ENCODE measurements at places on chromosomes 7 and 10.

- DNase-seq = no peak
Measured at GRCh38 chr10:69800109-69800508, 1.6 kb upstream of the COL13A1 start.

DNA sequence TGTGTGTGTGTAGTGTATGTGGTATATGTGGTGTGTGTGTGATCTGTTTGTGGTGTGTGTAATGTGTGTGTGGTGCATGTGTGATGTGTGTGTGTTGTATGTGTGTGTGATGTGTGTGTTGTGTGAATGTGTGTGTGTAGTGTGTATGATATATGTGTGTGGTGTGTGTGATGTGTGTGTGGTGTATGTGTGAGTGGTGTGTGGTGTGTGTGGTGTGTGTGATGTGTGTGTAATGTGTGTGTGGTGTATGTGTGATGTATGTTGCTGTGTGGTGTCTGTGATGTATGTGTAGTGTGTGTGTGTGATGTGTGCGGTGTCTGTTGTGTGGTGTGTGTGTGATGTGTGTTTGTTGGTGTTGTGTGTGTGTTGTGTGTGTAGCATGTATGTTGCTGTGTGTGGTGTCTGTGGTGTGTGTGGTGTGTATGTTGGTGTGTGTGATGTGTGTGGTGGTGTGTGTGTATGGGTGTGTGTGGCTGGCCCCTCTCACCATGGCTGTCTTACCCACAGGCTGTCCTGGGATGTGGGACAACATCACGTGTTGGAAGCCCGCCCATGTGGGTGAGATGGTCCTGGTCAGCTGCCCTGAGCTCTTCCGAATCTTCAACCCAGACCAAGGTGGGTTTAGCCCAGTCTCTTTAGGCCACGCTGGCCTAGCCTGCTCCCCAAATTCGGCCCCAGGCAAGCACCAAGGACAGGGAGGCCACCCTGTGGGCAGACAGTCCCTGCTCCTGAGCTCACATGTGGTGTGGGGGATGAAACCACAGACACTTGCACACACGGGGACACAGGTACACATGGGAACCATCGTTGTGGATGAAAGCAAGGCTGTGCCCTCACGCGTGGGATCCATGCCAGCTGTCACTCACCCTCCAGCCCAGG lies 25.6 kb downstream of the ADCYAP1R1 start:
- no peak for DNase-seq

- no peak for DNase-seq
Measured at GRCh38 chr10:61688551-61689308, 26.0 kb downstream of the CABCOCO1 start.

GRCh38 chr7:56605146-56605545 lies 488.9 kb upstream of the NUPR2 start:
- no peak for DNase-seq

DNA sequence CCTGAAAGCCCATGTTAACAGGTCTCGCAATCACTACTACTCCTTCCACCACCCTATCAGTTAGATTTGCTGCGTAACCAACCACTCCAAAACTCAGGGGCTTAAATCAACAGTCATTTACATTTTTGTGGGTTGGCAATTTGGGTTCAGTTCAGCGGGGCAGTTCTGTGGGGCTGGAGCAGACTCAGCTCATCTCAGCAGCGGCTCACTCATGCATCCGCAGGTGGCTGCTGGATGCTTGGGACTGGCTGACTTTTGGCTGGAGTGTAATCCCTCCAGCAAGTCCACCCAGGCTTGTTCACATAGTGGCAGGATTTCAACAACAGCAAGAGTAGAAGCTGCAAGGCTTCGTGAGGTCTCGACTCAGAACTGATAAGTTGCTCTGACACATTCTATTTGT lies 79.2 kb downstream of the NEUROD6 start:
- DNase-seq = no peak

GRCh38 chr7:47714669-47715607 lies 133.0 kb upstream of the TNS3 start:
- no peak for DNase-seq

GRCh38 chr10:3955493-3955892 lies 170.5 kb upstream of the KLF6 start:
- DNase-seq = no peak

- DNase-seq = peak; percentile 66
Measured at GRCh38 chr7:139054101-139054500, 18.3 kb upstream of the ZC3HAV1L start.

- no peak for DNase-seq
Measured at GRCh38 chr10:69360485-69361302, 56.0 kb downstream of the TACR2 start.

DNA sequence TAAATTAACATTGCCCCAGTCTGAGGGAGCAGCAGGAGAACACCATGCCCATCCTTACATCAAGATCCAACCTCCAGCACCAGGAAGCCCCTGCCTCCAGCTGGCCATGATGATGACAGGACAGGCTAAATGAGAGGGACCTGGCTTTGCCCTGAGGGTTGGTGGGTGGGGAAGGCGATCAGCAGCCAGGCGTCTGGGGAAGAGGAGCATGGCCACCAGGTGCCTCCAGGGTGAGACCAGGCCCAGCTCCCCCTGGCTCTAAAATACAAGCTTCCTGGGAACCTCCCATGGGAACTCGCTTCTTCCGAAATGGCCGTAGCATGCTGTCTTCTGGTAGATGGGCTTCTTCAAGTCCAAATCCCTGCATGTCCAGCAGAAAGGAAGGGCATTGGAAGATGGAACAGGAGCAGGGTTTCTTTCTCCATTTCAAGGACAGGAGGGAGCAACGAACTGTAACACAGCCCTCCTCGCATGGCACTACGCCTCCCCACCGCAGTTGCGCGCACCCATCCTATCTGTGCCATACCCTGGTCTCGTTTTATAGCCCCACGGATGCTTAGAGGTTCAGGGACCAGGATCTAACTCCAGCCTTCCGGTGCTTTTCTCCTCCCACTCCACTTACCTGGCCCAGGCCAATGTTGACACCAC lies 15.8 kb downstream of the MAT1A start:
- DNase-seq = no peak

GRCh38 chr10:4283846-4284610 lies 499.0 kb upstream of the KLF6 start:
- DNase-seq = no peak

DNA sequence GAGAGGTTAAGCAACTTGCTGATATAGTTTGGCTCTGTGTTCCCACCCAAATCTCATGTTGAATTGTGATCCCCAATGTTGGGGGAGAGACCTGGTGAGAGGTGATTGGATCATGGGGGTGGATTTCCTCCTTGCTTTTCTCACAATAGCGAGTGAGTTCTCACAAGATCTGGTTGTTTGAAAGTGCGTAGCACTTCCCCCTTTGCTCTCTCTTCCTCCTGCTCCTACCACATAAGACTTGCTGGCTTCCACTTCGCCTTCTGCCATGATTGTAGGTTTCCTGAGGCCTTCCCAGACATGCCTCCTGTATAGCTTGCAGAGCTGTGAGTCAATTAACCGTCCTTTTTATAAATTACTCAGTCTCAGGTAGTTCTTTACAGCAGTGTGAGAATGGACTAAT lies 13.5 kb upstream of the ZNRF2 start:
- no peak for DNase-seq

GRCh38 chr10:80585812-80586211 lies 48.1 kb downstream of the SH2D4B start:
- no peak for DNase-seq

DNA sequence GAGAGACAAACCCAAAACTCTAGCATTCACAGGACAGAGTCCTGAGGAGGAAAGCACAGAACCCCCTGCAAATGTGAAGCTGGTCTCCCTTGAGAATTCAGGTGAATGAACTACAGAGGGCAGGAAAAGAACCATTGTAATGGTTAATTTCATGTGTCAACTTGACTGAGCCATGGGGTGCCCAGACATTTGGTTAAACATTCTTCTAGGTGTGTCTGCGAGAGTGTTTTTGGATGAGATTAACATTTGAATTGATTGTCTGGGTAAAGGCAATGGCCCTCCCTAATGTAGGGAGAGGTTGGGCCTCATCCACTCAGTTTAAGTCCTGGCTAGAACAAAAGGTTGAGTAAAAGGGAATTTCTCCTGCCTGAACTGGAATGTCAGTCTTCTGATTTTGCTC lies 15.7 kb upstream of the CDK1 start:
- DNase-seq = no peak

- DNase-seq = no peak
Measured at GRCh38 chr10:88346144-88346977, 236.8 kb downstream of the RNLS start.

- no peak for DNase-seq
Measured at GRCh38 chr10:132504501-132505272, 32.9 kb upstream of the INPP5A start.

DNA sequence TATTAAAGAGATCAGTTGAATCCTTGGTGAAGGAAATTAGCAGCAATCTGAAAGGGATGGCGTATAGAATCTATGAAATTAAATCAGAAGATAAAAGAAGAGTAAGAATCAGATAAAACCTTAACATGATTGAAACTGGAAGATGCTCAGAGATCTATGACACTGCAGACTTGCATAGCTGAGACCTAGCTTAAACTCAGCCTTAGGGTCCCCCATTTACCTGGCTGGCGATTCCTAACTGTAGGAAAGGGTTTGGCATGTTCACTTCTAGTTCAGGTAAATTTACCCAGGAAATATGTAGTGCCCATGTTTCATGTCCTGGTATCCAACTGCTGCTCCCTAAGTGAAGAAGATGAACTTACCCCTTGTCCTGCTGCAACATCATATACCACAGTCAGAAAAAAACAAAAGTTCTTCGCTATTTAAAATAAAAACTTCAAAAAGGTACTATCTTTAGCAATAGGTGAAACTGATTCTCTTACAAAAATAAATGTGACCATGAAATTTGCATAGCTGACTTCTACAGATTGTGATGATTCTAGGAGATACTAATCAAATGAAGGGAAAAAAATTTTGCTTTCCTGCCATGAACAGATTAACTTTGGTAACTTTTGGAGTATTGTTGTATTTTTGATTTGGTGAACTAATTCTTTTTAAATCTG lies 47.8 kb upstream of the TMEM243 start:
- DNase-seq = no peak

- DNase-seq = no peak
Measured at GRCh38 chr7:120190566-120190965, 82.4 kb upstream of the KCND2 start.

DNA sequence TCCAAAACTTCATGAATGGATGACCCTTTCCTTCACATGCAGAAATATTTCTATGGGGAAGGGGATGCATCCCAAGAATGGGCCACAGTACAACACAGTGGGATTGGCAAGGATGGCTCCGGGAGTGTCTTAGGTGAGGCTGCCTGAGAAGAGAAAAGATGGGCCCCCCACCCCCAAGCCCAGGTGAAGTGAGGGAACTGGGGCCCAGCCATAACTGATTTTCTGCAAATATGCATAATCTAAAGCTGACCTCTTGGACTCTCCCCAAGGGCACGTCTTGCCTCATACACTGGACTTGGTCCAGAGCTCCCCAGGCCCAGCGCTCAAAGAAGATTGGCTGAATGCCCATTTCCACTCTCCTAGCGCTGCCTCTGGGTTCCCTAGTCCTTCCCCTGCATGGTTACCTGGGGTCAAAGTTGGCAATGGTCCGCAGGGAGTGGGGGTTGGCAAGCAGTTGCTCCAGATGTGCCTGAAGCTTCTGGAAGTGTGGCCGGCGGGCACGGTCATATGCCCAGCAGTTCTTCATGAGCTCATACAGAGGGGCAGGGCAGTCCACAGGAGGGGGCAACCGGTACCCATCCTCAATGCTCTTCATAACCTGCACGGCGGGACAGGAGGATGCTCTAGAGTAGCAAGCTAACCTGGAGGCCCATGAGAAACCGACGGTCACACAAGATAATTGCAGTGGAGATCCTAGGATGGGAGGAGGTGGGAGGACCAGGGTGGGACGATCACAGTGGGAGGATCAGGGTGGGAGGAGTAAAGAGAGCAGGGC lies 12.3 kb downstream of the ZYX start:
- DNase-seq = no peak

DNA sequence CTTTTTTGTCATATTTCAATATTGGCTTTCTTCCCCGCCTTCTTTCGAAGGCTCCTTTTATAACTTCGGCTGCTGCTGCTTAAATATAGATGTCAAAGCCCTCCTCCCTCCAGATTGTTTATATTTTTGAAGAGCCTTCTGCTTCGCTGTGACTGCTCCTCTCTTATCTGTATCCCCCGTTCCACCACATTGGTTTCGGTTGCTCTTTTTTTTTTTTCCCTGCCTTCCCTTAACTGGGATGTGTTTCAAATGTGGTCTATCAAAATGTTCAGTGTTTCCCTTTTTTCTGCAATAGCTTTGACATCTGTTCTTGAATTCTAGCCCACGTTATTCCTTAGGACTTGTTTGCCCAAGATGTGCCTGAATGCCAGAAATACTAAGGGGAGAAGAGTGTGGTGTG lies 96.4 kb downstream of the CUX1 start:
- no peak for DNase-seq

DNA sequence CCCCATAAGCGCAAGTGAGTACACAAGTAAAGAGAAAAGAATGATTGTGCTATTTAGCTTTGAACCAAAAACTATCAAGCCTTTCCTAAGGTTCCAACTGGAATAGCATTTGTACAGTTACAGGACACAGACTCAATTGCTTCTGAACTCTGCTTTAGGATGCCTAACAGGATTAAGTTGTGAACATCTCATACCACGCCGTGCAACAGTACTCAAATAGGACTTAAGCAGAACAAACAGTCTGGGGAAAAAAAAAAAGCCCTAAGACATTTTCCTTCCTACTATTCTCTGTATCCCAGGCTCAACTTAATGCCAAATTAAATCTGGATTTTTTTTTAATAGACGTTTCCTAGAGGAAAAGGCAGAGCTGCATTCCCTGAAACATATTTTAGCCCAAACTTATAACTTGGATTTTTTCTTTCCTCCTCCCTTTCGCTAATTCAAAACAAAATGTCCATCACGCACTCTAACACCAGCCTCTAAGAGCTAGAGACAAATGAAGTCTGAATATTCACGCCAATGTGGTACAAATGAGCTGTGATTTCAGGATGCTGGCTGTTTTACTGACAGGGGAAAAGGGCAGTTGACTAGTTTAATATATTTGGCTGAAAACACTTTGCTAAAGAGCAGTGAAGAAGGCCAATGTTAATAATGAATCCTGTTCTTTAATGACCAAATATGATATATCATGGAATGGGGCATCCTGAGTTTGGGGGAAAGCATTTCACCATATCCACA lies 68.6 kb downstream of the CALD1 start:
- no peak for DNase-seq

DNA sequence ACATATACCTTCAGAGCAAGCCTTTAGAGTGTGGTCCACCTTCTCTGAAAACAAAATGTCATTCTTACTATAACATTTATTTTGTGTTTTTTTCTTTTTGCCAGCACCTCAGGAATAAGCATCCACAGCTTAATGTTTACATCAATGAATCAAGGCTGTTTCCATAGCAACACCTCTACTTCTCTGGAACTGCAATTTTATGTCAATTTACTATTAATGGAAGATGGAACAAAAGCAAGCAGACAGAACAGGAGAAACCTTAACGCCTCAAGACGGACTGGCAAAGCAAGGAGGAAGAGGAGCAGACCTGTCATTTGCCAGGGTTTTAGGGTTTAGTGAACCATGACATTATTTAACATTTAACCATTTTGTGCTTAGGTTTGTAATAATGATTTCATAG lies 63.1 kb downstream of the PRR15 start:
- no peak for DNase-seq

DNA sequence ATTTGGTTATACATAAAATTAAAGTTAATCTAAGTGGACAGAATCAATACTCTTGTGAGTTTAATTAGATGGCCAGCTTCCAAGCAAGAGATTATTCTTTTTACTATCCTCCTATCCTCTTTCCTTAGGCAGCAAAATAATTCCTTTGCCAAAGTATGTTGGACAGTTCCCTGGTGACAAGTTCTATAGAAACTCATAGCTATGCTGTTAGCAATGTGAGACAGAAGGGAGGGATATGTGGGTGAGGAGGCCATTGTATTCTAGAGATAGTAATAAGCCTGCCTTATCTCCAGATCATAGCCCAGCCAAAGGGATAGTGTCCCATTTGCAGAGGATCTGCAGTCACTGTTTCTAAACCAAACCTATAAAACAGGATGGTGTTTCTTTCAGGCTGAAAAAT lies 181.6 kb upstream of the HDAC9 start:
- no peak for DNase-seq

Data from D721Med (cell line).